ENCODE measurements at places on chromosomes 2 and 18.

GRCh38 chr2:54473851-54474250 is 17.7 kb downstream of the SPTBN1 start:
- no peak for DNase-seq

DNA sequence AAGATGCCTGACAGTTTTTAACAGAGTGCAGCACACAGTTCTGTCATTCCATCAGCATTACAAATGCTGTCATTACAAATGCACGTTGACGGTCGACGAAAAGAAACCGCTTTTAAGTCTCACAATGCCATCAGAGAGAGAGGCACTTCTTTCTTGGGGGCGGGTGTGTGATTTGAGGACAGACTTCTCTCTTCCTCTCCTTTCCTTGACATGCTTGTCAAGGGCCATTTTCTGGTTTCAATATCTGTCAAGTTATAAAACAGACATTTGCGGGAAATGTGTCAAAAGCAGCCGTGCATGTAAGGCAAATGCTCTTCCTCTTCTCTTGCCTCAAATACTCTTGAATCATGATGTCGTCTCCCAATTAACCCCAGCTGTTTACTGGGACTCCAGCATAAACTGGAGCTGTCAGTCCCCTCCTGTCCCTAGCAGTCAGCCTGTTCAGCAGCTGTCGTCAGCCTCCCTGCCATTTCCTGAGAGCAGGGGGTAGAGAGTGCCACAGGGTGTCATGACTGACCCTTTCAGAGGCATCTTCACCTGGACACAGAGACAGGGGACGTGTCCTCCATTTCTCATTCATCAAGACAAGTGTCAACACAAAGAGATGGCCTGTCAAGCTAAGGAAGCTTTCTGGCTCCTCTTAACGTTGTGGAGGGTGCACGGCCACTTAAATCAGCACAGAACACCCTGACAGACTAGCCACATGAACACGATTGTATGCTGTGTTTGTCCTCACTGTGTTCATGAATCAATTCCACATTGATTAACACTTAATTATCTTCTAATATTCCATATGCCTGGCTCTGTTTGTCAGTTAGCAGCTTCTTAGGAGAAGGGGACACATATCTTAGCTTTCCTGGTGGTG is 305.4 kb upstream of the RAB6C start:
- peak; percentile 65 for DNase-seq

DNA sequence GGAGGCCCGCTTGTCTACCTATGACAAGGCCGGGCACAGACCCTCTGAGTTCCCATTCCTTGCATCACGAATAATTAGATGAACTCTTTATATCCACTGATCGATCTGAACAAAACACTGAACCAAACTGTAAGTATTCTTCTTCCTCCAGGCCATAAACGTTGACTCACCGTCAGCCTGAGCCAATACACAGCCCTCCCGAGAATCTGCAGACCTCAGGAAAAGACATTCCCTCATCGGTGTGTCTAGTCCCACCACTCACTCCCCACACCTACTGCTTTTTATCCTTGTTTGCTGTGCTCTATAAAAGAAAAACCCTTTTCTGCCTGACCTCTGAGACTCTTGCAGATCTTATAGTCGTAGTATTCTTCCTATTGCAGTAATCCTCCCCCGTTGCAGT is 41.0 kb downstream of the TMEM87B start:
- DNase-seq, result no peak

- no peak for DNase-seq
Measured at GRCh38 chr2:224181534-224182155, 142.6 kb upstream of the SERPINE2 start.

- DNase-seq, result no peak
Measured at GRCh38 chr2:189676471-189676870, 2.0 kb downstream of the ANKAR start.

- DNase-seq, result no peak
Measured at GRCh38 chr2:148893906-148894305, 18.9 kb downstream of the KIF5C start.

- DNase-seq, result no peak
Measured at GRCh38 chr18:27778441-27778840, 398.5 kb downstream of the CDH2 start.

DNA sequence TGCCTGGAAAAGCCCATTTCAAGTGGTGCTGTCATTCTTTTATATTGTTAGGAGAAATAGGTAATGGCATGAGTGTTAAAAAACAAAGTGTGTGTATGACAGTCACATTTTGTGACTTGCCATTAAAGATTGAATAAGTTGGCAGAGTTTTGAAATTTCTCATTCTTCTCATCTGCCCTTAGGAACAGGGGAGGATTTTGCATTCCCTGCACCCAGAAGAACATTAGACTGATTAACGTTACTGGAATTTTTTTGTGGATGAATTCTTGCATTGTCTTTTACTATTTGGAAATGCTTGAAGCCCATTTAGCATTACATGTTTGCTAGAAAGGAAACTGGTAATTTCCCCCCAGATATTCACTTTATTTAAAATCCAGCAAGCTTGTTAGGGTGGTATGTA is 162.2 kb downstream of the BABAM2 start:
- DNase-seq, result no peak

DNA sequence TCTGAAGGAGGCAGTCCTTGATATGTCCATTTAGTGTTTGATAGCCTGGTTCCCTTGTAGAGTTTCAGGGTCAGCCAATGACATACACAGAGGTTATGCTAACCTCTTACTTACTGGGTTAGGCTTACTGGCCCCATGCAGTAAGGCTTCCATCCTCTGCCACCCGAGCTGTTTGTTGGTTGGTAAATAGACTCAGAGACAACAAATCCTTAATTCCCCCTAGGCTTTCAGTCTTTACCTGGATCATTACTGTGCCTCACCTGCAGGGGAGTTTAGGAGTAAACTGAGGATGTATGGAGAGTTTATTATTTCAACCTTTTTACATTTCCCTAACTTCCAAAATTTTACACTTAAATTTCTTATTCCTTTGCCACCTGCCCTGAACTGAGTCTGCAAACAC is 452.7 kb upstream of the HNMT start:
- no peak for DNase-seq

- DNase-seq, result no peak
Measured at GRCh38 chr2:175879679-175880078, 122.4 kb downstream of the LNPK start.

DNA sequence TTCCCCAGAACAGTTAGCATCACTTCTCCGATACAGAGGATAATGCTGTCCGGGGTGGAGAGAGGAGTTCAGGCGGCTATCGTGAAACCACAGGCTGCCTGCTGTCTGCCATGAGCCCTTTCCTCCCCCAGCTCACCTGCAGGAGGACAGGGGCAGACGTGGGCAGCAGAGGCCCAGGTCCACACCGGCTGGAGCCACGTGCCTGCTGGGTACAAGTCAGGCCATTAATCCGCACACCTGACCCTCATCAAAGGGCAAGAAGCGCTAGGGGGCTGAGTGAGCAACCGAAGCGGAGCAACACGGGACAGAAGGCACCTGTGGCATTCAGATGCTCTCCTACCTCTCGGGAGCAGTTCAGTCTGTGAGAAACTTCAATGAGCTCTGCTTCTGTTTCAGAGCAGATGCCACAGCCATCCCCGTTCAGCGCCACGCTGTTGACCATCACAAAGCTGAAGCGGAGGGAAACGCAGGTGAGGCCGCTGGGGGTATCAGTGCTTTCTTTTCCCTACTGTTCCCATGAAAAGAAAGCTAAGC is 21.5 kb downstream of the MPPE1 start:
- no peak for DNase-seq

- no peak for DNase-seq
Measured at GRCh38 chr2:44462934-44463849, 101.4 kb downstream of the CAMKMT start.

GRCh38 chr2:212794471-212794870 is 255.9 kb upstream of the ERBB4 start:
- no peak for DNase-seq

GRCh38 chr2:152465541-152465940 is 130.6 kb downstream of the FMNL2 start:
- DNase-seq, result peak; percentile 45

- peak; percentile 46 for DNase-seq
Measured at GRCh38 chr2:199019898-199020507, 437.7 kb downstream of the SATB2 start.

- no peak for DNase-seq
Measured at GRCh38 chr2:163734401-163734800, 1.4 kb downstream of the FIGN start.

DNA sequence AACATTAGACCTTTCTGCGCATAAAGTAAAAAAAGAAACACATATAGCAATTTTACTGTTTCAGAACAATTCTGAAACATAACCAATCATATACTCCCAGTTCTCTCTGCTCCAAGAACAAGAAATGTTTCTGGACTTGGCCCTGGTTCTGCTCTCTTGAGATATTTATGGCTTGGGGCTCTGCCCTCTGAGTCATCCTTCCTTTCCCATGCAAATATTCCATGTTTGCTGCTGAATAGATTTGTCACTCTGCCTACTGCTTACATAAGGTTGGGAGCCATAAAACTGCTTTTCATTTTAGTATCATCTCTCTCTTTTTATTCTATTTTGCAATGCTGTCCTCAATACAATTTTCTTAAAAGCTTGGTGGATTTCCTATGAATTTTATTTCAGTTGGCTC is 499.6 kb upstream of the ACVR2A start:
- DNase-seq, result no peak

GRCh38 chr2:181685150-181685688 is 4.9 kb upstream of the NEUROD1 start:
- DNase-seq, result peak; percentile 32
